NCI-H146 (cell line): ENCODE measurements at places on chromosomes 5 and 9.

GRCh38 chr5:32598260-32598937 lies 13.0 kb downstream of the SUB1 start:
- no peak for DNase-seq

DNA sequence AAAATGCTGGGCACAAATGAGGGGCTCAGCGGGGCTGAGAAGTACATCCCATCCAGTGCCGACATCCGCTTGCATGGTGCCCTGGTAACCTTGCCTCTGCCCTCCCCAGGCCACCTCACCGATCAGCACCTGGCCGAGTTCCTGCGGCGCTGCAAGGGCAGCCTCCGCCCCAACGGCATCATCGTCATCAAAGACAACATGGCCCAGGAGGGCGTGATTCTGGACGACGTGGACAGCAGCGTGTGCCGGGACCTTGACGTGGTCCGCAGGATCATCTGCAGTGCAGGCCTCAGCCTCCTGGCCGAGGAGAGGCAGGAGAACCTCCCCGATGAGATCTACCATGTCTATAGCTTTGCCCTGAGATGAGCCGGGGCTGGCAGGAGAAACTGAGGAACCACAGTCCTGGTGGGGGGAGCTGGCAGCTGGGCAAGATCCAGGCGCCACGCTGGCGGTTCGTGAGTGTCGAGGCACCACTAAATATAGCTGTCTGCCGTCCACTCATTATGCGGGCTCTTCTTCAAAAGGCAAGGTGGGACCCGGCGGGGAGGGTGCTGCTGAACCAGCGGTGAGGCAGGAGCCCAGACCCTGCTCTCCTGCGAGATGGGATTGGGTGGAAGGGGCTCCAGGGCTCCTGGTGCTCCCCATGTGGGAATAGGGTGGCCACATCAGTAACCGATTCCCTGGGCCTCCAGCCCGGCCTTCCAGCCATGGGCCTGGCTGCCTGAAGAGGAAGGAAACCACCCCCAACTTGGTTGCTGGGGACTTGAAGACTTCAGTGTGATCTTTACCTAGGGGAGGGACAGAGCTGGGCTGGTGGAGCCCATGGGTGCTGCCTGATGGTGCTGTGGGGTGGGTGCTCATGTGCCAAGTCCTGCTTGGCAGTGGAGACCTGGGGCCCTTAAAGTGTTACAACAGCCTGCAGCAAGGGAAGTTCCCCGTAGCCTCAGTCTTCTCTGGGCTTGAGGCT lies 6.6 kb downstream of the ASB6 start:
- DNase-seq = no peak

- no peak for DNase-seq
These were observed 56.8 kb downstream of the LIX1 start for GRCh38 chr5:97085459-97086181.

DNA sequence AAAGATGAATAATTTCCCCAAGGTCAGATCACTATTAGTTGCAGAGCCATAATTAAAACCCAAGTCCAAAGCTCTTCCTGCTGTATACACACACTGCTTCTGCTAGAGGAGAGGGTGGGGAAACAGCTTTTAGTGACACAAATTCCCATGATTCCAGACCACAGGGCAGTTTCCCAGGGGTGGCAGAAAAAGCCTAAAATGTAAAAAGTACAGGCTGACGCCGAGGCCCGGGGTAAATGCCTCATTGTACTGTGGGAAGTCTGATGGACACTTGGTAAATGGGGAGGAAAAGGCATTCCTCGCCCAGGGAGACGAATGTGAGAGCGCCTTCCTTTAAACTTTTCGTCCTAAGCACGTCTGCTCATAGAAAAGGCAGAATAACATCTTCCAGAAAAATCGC lies 65.7 kb downstream of the DENND1A start:
- DNase-seq = no peak

- DNase-seq = no peak
These were observed 566.4 kb downstream of the DNAH5 start for GRCh38 chr5:13378091-13378490.

- no peak for DNase-seq
These were observed 23.2 kb downstream of the AHRR start for GRCh38 chr5:344668-345067.

DNA sequence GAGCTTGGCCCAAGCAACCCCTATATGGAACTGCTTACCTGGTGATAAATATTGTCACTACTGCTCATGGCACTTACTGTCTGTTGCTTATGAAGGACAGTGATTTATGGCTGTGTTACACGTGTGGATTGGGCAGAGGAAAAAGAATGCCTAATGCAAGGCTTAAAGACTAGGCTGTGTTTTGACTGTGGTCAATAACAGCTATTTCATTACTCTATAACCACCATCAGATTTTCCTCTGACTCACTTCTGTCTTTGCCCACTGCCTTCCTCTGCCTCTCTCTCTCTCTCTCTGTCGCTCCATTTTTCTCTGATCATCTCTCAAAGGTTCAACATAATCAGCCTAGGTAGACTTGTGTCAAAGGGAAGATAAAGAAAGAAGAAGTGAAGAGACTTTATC lies 96.2 kb downstream of the TLR4 start:
- no peak for DNase-seq

DNA sequence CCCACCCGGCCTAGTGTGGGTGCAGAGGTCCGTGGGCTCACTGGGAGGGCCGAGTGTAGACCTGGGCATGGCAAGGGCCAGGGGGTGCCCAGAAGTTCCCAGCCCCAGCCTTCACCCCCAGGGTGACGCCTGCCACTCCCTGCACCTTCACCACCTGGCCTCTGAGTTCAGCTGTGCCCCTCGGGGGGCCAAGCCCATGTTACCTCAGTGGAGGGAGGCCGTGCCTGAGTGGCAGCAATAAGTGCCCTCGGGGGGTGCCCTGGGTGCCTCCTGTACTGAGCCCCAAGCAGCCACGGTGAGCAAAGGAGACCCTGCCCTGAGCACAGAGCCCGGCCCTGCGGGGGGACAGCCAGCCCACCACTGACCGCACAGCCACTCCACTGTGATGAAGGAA lies 10.3 kb upstream of the FCN2 start:
- DNase-seq = no peak

DNA sequence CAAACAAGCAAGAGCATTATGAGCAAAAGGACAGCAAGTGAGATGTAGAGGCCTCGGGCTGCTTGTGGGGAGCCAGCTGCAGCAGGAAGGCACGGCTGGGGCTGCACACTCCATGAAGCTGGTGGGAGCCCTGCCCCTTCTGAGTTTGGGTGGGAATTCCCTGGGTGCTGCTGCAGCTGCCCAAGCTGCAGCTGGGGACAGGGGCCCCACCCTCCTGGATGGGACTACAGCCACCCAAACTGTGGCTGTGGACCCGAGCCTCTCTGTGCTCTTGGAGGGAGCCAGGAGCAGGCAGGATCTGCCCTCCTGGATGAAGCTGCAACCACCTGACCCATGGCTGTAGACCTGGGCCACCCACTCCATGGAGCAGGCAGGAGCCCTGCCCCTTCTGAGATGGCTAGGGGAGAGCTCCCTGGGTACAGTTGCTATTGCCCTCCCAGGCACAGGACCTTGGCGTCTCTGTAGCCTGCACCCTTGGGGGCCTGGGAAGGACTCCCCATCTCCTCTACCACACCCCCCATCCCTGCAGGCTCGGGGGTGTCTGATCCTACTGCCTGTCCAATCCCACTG lies 159.1 kb downstream of the ERCC6L2 start:
- DNase-seq = no peak

DNA sequence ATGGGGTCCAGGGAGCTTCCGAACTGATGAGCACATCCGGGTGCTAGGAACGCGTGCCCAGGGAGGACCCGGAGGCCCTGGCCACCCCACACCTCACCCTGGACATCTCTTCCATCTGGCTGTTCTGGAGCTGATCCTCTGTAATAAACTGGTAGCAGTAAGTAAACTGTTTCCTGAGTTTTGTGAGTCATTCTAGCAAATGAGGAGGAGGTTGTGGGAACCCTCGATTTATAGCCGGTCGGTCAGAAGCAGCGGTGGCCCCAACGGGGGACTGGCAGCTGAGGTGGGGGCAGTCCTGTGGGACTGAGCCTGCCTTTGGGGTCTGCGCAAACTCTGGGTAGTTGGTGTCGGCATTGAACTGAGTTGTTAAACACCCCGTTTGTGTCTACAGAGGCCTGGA lies 15.4 kb upstream of the UBAC1 start:
- no peak for DNase-seq
